ENCODE measurements at places on chromosomes 5 and 9.

DNA sequence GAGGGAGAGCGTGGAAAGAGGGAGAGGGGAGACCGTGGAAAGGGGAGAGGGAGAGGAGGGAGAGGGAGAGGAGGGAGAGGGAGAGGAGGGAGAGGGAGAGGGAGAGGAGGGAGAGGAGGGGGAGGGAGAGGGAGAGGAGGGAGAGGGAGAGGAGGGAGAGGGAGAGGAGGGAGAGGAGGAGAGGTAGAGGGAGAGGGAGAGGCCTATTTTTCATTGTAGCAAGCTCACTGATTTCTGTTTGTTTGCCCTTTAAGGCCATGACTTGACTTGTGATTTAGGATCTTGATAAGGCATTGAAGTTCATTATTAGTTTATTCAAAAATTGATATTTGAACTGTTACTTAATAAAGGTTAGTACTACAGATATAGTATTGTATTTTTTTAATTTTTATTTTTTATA, 52.4 kb downstream of the DMXL1 start:
- DNase-seq, result no peak

GRCh38 chr5:5752844-5753243, 330.4 kb downstream of the ICE1 start:
- DNase-seq, result no peak

GRCh38 chr9:91341258-91341746, 20.4 kb downstream of the AUH start:
- no peak for DNase-seq

- DNase-seq, result no peak
Measured at GRCh38 chr9:107683566-107683965, 194.0 kb upstream of the KLF4 start.

GRCh38 chr9:111955048-111955447, 58.4 kb downstream of the UGCG start:
- no peak for DNase-seq

DNA sequence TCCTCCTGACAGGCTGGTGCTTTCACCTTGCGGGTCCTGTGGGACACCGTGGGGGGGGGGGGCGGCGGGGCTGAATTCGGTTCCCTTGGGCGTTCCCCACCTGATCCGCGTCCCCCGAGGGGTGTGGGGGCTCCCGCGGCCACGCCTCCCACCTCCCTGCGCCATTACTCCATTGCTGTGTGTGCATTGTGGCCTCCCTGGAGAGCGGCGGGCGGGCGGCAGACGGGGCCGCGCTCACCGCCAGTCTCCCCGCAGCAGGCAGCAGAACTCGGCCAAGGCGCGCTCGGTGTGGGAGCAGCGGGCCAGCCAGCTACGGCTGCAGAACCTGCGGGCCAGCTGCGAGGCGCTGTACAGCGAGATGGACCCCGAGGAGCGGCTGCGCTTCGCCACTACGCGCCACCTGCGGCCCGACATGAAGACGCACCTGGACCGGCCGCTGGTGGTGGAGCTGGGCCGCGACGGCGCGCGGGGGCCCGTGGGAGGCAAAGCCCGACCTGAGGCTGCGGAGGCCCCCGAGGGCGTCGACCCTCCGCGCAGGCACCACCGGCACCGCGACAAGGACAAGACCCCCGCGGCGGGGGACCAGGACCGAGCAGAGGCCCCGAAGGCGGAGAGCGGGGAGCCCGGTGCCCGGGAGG, 145.3 kb downstream of the CACNA1B start:
- no peak for DNase-seq

DNA sequence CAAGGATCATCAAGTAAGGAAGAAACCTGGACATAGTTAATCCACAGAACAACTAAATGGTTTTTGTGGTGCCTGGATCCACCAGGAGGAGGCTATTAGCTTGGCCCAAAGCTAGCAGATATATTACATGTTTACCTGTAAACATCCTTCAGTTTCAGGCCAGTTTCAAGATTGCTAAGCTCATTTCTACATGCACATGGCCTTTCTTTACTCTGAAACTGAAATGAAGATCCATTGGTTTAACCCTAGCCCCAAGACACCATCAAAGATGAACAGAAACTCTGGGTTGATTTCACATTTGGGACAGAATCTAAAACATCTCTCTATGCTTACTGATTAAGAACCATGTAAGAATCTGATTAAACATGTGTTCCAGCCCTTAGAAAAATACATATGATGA, 611.8 kb downstream of the TLE1 start:
- DNase-seq, result no peak

DNA sequence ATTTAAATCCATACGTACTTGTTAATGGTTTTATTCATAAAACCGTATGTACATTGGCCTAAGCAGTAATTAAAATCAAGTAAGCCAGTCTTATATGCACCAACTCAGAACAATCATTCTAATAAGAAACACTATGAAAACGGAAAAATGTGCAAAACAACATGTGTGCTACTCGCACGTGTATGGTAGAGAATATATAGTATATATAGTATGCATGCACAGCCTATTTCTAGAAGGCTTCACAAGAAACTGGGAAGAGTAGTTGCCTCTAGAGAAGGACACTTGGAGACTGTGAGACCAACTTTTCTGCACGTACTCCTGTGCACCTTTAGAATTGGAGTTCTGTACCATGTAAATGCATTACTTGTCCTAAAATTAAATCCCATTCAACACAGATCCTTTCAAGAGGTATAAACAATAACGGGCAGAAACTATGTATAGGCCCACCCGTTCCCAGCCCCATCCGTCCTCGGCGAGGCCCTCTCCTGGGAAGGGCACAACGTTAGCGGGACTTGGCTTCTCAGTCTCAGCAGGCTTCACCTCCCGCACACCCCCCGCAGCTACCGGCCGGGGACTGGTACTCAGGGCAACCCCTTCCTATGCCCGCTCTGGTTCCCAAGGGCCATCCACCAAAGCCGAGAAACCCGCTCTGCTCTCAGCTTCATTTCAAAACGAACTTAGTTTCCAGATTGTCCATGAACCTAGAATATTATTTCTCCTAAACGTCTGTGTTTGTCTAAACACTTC, 2.0 kb downstream of the CDC14B start:
- no peak for DNase-seq

DNA sequence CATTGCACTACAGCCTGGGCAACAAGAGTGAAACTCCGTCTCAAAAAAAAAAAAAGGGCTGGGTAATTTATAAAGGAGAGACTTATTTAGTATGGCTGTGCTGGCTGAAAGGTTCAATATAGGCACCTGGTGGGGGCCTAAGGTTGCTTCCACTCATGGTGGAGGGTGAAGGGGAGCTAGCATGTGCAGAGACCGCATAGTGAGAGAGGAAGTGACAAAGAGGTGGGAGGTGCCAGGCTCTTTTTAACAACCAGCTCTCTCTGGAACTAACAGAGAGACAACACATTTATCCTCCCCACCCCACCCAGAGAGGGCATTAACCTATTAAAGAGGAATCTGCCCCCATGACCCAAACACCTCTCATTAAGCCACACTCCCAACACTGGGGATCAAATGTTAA, 28.9 kb upstream of the SERINC5 start:
- peak; percentile 27 for DNase-seq

- peak; percentile 2 for DNase-seq
Measured at GRCh38 chr5:1685066-1685465, 114.6 kb downstream of the MRPL36 start.

DNA sequence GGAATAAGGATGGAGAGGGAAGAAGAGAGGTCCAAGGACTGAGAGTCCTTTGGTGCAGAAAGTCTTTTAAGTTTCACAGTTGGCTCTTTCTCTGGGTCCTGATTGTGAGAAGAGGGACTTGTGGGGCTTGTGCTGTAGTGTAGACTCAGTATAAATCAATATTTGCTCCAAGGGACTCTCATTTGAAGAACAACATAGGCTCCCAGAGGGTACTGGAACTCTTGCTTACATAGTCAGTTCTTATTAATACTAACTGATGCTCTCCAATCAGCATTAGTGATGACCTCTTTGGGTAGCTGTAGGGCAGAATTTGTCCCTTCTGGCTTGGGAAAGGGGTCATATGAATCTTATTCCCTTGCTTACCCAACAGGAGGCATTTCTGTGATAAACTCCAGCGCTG, 62.5 kb upstream of the CXCL14 start:
- no peak for DNase-seq

GRCh38 chr5:141570655-141571054, 48.1 kb downstream of the DIAPH1 start:
- no peak for DNase-seq

DNA sequence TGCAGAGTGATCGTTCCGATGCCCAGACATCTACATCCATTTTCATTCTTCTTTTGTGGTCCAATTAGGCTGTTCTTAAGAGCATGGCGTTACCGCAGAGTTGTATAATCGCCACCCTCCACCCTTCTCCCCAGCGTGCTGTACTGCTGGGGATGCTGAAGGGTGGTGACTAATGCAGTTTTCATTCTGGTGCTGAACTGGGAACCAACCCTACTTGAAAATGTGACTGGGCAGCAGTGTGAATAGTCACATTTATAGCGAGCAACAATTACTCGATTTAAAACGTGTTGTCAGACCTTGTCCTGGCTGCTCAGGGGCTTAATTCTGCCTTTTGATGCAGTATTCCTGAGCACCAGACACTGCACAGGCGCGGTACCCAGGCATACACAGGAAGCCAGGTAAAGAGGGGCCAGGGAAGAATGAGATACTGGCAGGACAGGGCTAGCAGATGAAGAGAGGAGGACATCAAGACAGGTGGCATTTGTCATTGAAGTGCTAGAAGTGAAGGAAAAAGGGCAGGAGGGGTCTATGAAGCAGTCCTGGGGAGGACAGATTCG, 719 bp upstream of the ISCA1 start:
- no peak for DNase-seq

GRCh38 chr5:77957-78804, 13.8 kb upstream of the PLEKHG4B start:
- peak; percentile 25 for DNase-seq

DNA sequence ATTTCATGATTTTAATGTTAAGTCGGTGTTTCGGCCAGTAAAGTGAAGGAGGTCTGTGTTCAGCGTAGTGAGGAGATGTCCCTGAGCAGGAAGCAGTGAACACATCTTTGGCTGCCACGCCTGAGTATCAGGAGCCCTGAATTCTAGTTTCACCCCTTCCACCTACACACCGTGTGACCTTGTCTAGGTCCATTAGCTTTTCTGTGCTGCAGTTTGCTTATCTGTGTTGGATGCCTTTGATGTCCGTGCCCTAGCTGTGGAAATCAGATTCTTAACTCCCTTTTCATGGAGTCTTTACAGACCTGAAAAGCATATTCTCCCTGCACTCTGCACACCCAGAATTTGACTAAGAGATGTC, 601 bp downstream of the FBXO38 start:
- no peak for DNase-seq

DNA sequence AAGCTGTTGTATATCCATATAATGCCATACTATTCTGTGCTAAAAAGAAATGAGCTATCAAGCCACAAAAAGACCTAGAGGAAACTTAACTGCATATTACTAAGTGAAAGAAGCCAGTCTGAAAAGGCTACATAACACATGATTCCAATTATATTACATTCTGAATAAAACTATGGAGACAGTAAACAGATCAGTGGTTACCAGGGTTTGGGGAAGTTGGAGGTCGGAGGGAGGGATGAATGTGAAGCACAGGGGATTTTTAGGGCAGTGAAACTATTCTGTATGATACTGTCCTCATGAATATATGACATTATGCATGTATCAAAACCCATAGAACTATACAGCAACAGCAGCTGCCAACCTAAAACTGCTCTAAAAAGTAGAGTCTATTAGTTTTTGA, 5.6 kb upstream of the RFK start:
- DNase-seq, result no peak

- no peak for DNase-seq
Measured at GRCh38 chr9:127175319-127175715, 52.9 kb upstream of the ANGPTL2 start.

DNA sequence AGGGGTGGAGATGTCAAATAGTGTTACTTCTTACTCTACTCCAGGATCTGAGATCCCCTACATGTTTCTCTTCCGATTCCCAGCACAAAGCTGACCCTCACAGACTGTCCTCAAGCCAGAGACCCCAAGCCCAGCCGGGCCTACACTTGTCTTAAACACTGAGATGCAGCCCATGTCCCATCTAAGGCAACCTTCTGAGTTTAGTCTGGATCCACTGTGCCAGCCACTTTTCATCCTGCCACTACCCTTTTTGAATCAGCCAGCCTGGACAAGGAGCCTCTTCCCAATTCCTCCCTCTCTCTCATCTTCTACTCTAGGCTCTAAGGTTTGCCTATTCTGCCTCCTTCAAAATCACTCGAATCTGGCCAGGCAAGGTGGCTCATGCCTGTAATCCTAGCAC, 6.2 kb upstream of the MYORG start:
- no peak for DNase-seq

GRCh38 chr5:154482528-154483449, 4.8 kb upstream of the HAND1 start:
- DNase-seq, result no peak

DNA sequence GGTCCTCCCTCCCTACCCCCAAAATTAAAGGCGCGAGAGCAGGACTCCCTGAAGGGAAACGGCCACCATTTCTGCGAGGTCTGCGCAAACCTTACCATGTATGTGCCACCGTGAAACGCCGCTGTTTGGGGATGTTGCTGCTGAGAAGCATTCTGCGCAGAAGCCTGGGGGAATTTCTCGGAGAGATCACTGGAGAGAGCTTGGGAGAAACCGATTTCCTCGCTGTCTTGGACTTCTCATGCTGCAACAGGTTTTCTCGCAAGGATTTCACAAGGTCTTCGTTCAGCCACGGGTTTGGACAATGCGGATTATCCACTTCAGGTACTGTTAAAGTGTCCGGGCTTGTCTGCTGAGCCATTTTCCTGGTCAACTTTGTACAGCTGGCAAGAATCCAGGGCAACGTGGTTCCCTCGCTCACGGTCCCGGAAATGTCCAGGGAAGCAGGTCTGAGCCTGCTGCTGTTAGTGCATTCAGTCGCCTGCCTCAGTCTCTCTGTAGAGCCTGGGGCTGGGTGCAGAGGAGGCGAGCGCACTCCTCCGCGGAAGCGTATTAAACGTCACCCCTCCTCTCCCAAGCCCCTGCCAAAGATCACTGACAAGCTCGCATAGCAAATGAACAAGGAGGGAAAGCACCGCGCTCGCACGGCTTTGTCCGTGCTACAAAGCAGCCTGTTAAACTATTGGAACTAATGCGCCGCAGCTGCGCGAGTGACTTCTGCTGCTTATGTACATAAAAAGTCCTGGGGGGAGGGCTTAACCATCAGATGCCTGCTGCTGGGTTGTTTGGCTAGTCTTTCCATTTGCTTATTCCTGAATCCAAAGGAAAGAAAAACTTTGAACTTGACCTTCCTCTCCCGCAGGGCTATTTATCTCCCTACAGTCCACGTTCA, 125.1 kb downstream of the PDE4D start:
- no peak for DNase-seq
